Esophagus squamous epithelium (tissue), 5 donors: ENCODE measurements at places on chromosomes 2 and 18. TPM values are rescaled to one million over a fixed set of nuclear protein-coding genes. Genes with fewer than 3 reads are reported as not detected.

- DNase-seq = no peak
These were observed 37.2 kb upstream of the DNMT3A start for GRCh38 chr2:25378731-25379490.

SLC9A4 gene
- total RNA-seq = 0.40 TPM

ZNF396 gene
- 2.0 TPM for total RNA-seq

VWA3B gene
- not detected for total RNA-seq

GRCh38 chr2:227480528-227480927 lies 8.6 kb downstream of the AGFG1 start:
- DNase-seq = no peak
